ENCODE measurements at places on chromosomes 2 and 18.
A peak's percentile ranks its signal among the peaks of the same experiment; 100 is the strongest.

GRCh38 chr2:26178746-26179436, 6.0 kb downstream of the GAREM2 start:
- peak; percentile 13 for DNase-seq

DNA sequence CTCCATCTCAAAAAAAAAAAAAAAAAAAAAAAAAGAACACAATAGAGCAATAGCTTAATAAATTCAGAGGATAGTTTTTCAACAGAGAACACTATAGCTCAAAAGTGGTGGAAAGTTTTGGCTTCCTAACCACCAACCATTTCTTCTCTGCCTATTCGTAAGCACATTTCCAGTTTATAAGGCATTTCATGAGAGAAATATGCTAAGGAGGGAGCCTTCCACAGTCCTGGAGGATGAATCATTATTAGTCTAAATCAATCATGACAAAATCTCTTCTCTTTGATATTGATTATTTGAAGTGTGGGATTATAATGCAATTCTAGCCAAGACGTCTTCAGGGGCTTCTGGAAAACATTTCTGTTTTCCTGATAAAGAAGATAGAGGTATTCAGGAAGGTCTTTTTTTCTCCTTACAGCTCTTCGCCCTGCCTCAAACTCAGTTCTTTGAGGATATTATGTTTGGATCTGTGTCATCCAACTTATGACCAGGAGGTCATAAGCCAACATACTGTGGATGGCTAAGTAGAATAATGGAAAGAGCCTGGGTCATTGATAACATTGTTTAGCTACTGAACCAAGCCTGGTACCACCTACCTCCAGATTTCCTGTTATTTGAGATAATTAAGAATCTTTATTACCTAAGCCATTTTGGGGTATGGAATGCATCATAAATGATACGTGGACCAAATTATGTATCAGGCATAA, 207.3 kb downstream of the TRIB2 start:
- DNase-seq, result no peak

DNA sequence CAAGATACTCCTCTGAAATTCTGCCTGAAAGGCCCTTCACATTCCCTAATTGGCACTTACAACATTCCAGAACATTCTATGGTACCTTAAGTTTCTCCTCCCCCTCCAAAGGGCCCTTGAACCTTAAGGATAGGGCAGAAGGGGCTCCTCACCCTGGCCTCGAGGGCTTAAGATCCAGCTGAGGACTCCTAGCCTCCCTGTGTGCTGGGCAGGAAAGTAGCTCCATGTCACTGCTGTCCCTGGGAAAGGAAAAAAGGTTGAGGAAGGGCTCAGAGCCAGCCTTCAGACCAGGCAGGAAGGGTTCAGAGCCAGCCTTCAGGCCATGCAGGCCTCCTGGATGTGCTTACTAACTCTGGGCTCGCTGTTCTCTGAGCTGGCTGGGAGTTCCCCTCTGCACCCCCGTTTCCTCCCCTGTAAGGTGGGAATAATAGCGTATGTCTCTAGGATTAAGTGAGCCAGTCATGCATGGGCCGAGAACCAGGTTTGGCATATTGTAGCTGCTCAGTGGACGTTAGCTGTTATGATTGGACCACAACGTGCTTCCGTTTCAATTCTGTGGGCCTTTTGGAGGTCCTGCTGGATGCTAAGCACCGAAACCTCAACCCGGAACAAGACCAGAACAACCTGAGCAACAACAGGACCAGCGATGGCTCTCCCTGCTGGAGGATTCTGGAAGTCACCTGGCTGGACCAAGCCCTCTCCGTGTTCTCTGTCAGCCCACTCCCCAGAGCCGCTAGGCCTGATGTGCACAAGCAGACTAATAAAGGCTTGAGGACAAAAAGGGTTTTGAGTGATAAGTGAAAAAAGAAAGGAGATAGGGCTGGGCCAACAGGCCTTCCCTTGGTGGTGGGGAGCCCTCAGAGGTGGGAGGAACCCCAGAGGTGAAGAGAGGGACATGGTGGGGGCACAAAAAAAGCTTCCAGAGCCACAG, 1.0 kb upstream of the B3GNT7 start:
- peak; percentile 45 for DNase-seq

- DNase-seq, result no peak
These were observed 40.7 kb downstream of the KCNE4 start for GRCh38 chr2:223092667-223093066.

DNA sequence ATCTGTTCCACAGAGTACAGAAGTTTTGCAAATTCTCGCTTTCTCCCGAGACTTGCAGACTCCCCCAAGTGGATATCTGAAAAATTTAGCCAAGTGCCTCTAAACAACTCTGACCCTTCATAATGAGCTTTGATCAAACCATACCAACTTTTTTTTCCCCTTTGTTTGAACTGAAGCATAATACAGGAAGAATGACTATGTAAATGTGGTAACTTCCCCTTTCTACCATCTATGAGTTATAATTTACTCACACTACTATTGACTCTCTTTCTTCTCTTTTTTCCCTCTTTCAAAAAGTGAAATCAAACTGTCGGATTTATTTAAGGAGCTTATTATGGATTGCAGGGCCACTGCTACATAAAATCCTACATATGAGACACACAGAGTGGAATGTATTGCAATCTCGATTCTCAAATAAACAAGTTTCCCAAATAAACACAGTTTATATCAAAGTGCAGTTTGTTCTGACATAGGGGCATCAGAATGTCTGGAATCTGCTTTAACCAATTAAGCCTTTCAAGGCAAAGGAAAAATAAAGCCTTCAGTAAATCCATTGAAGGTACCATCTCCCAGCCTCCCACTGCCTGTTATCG, 1.4 kb upstream of the ZNF804A start:
- peak; percentile 7 for DNase-seq

- DNase-seq, result no peak
These were observed 77.2 kb downstream of the ADD2 start for GRCh38 chr2:70690846-70691245.

DNA sequence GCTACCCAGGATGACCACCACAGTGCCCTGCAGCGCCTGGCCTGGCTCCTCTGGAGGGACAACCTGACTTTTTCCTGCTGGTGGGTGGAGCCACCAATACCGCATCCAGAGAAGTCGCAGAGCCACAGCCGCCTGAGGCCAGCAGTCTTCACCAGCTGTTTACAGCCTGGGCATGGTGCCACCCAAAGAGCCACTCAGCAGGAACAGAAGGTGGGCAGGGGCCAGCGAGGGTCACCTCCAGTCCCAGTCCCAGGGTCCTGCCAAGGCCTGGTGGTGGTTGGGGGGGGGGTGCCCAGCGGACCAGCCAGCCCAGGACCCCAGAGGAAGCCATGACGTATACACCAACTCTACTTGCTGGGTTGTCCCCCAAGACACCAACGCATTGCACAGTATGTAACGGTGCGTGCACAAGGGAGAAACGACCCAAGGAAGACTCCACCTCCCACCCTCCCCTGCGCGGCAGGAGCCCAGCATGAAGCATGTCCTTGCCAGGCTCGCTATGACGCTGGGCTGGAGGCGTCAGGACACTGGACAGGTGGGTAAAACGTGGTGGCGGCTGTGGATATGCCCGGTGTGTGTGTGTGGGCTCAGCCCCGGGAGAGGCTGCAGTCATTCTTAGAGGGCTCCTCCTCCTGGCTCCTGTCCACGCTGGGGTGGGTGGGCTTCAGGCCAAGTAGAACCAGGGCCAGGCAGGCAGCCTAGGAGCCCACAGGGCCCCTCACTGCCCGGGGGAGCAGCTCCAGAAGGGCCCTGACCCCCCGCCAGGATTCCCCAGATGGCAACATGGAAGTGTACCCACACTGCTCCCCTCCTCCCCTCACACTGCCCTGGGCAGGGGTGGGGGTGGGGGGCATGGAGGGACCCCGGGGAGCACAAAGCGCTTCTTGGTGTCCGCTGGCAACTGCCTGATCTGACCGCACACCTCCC, 49.3 kb downstream of the HS6ST1 start:
- DNase-seq, result no peak

DNA sequence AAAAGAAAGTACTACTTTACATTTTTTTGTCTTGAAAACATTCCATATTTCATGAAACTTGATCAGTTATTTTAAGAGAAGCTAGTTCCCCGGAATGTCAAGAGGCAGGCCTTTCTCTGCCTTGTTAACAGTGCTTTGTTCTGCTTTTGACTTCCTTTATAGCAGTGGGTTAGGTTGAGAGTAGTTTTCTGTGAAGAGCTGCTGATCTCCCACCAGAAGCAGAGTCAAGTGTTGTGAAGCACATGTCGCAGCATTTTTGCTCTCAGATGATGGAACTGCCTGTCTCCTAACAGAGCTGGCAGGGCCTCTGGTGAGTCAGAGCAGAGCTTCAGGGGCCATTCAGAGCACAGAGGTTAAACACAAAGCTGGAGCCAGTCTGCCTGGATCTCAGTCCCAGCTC, 871.8 kb downstream of the SLC4A3 start:
- DNase-seq, result peak; percentile 50

DNA sequence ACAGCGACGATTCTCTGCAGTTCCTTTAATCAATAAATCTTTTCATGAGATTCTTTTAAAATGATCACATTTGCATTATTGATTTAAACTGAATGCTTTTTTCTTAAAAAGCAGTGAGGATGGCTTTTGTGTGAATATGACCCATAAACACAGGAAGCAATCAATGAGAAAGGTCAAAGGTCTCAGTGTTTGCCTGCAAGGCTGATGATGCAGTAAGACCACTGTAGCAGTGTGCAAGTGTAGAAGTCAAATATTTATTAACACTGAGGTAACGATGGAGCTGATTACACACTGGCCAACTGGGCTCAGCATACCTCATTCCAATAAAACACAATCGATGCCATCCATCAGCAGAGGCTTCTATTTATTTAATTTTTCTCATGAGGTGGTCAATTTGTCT, 633.5 kb downstream of the DCDC2C start:
- DNase-seq, result no peak

GRCh38 chr2:224381521-224382279, 20.2 kb downstream of the FAM124B start:
- no peak for DNase-seq

- DNase-seq, result no peak
These were observed 1.1 kb upstream of the ZSCAN30 start for GRCh38 chr18:35291166-35291565.

- peak; percentile 67 for DNase-seq
These were observed 34.2 kb upstream of the NCOA1 start for GRCh38 chr2:24456599-24457556.

- DNase-seq, result peak; percentile 43
These were observed 76.2 kb upstream of the STK39 start for GRCh38 chr2:168323529-168324021.

DNA sequence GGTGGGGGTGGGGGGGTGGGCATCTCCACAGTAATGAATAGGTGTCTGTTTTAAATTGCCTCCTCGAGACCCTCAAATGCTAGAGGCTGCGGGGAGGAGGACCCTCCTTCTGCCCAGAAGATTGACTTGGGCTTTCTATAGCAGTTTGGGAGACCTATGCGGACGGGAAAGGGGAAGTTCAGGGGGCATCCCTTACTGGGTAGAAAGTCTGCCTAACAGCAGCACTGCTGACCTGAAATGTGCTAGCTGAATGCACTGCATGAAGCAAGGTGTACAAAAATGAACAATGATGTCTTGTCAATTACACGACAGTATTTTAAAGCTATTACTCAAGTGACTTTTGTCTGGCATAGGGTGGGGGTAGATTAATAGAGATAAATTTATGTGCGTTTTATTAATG, 2.5 kb downstream of the DCC start:
- no peak for DNase-seq

GRCh38 chr2:120109186-120110061, 96.5 kb downstream of the EPB41L5 start:
- peak; percentile 34 for DNase-seq

GRCh38 chr2:227717687-227718567, at the start of gene SLC19A3:
Gene SLC19A3, minus strand, starts transcription at chr2:227718028. Its CDS starts 15,710 bp downstream, at chr2:227702318.
- peak; percentile 73 for DNase-seq

- DNase-seq, result no peak
These were observed 165.2 kb downstream of the TWIST2 start for GRCh38 chr2:239012936-239013677.

Measured in kidney tubule cell (primary cell).